GM06990 (cell line): ENCODE measurements at places on chromosomes 3 and 15.

GRCh38 chr3:46695962-46696894 lies 2.7 kb upstream of the ALS2CL start:
- DNase-seq: no peak

GRCh38 chr15:66832664-66833063 lies 130.6 kb downstream of the SMAD6 start:
- DNase-seq: no peak

DNA sequence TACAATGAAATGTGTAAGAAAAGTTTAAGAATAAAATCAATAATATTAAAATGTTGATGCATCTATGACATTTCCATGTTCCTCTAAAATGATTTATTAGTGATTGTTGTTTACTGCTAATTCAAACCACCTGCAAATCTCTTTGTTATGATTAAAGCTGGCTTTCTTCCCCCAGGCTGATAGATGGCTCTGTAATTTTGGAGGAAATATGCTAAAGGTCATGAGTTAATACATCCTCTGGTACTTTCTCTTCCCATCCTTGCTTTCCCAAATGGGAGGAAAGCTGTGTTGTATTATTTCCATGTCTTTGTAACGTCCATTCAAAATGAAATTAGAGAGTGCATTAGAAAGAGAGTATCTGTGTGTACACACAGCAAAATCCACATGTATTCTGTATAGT lies 139.5 kb upstream of the TMCO5A start:
- DNase-seq: no peak

- DNase-seq: no peak
Measured at GRCh38 chr3:26004172-26004571, 214.3 kb downstream of the OXSM start.

DNA sequence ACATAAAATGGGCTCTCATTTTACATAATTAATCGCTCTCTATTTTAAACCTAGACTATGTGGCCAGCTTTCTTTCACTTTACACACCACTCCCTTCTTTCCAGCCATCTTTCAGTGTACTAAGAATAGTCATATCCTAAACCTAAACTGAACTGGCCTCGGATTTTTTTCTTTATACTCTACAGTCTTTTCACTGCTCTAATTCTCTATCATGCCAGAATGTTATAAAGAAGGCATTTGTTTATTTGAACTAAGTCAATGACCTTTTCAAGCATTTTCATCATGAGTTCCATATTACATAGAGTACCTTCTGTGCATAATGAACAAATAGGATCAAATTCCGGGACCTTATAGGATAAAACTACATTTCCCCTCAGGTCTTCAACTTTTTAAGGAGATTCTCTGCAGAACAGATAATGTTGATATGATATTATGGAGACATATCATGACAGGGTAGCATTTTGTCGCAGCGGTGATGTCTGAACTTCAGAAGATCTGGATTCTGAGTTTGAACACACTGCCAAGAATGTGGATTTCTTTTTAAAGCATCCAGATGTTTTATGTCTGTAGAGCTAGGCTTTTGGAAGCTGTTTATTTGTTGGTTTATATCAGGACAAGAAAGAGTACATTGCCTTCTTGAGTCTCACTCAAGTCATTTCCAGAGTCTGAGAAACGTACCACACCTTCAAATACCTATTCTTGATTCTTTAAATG lies 1047.3 kb downstream of the MCTP2 start:
- no peak for DNase-seq

DNA sequence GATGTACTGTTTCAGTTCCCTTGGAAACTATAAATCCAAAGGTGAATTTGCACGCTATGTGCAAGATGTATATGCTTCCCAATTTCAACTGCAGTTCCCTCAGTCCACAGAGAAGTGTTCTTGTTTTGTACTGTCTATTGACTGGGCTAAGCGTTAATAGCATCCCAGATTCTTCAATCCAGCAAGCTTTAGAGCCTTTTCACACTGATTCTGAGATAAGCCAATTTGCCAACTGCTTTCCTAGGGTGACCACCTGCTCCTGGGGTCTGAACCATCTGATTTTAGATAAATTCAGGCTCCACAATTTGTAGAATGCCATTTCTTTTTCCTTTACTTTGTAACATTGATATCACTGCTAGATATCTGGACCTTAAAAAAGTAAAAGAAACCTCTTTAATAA lies 340.1 kb downstream of the PTPRG start:
- DNase-seq: no peak

GRCh38 chr3:66350601-66351000 lies 129.8 kb downstream of the SLC25A26 start:
- DNase-seq: no peak

- DNase-seq: no peak
Measured at GRCh38 chr3:114691871-114692270, 398.0 kb downstream of the TIGIT start.

- no peak for DNase-seq
Measured at GRCh38 chr3:90221900-90222299, 1114.5 kb downstream of the EPHA3 start.

GRCh38 chr15:57379487-57379886 lies 3.2 kb downstream of the CGNL1 start:
- DNase-seq: no peak

DNA sequence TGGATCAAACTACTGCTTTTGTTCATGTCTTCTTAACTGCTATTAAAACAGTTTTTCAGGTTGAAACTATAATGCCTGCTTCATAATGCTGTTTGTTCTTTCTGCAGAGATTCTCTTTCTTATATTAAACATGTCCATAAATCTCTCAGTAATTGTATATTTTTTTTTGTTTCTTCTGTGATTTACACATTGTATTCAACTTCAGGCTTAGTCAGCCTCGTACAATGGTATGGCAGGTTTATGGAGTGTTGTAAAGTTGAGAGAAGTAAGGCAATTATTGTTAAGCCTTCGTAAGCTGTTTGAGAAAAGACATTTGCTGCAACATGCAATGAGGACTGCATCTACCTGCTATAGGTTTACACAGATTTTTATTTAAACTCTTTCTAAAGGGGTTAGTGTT lies 977.1 kb downstream of the DIPK2A start:
- DNase-seq: no peak

DNA sequence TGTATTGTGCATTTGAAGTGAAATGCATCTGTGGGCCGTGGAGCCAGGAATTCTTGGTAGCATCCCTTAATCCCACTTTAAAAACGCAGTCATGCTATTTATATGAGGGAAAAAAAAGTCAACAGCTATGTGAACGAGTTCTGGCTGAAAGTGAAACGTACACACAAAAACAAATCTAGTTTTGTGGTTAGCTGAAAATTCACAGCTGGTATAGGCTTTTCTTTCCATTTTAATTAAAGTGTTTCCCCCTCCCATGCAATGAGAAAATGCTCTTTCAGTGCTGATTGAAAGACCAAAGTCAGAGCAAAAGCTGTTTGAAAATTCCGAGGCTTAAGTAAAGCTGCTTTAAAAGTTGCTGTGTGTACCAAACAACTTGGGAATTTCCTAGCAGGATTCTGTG lies 297.4 kb downstream of the PLCL2 start:
- DNase-seq: peak; percentile 47

GRCh38 chr3:144375088-144375487 lies 403.5 kb downstream of the DIPK2A start:
- DNase-seq: no peak

GRCh38 chr3:196938124-196938523 lies 4.2 kb downstream of the NCBP2 start:
- DNase-seq: no peak

GRCh38 chr15:98881526-98882520 lies 125.8 kb downstream of the PGPEP1L start:
- DNase-seq: no peak

DNA sequence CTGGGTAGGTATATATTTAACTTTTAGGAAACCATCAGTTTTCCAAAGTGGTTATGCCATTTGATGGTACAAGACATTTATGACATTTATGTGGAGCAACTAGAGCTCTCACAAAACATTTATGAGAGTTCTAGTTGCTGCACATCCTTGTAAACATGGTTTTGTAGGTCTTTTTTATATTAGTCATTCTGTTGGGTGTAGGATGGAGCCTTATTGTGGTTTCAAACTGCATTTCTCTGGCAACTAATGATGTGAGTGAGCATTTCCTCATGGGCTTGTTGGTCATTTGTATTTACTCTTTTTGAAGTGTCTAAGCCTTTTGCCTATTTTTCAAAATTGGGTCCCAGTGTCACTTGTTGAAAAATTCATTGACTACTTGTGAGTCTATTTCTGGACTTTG lies 45.7 kb upstream of the MGLL start:
- no peak for DNase-seq

DNA sequence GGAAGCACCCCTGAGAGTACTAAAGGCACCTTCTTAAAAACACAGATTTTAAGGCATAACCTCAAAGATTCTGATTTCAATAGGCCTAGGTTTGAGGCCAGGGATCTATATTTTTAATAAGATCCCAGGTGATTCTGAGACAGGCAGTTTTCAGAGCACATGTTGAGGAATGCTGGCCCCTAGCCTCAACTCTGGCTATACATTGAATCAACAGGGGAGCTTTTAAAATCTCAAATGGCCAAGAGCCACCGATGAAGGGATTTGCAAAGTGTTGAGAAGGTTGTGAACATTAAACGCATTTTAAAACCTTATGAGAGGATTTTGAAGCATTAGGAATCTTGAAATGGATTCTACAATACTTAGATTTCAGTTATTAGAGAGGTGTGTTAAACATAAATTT lies 268.8 kb upstream of the ARHGEF26 start:
- DNase-seq: no peak

- DNase-seq: no peak
Measured at GRCh38 chr3:10320320-10320677, 613 bp downstream of the SEC13 start.

DNA sequence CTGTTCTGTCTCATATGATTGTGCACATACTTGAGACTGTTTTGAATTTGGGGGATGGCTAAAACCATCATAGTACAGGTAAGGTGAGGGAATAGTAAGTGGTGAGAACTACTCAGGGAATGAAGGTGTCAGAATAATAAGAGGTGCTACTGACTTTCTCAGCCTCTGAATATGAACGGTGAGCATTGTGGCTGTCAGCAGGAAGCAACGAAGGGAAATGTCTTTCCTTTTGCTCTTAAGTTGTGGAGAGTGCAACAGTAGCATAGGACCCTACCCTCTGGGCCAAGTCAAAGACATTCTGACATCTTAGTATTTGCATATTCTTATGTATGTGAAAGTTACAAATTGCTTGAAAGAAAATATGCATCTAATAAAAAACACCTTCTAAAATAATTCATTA lies 5.1 kb downstream of the CCR5 start:
- no peak for DNase-seq

DNA sequence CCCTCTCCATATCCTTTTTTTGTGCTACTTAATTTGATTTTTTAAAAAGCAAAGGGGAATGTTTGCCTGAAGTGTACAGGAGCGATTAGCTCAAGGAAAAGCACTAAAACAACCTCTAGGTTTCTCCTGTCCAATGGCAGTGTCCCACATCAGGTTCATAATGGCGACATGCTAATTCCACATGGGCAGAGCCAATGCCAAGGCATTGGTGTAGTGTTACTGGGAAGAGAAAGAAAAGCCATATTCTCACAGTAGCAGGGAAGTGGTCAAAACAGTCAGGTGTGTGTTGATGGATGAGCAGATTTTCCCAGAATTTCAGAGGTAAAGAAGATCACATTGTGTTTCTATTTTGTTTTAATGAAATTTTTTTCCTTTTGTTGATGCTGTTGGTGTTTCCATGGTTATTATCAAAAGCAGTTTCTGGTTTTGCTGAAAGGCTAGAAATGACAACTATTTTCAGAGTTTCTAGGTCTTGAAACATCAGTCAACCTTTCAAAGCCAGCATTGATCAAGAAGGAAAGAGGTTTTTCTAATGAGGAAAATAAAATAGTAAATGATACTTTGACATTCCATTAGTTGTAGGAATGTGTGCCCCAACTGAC lies 65.2 kb downstream of the FNDC3B start:
- no peak for DNase-seq

DNA sequence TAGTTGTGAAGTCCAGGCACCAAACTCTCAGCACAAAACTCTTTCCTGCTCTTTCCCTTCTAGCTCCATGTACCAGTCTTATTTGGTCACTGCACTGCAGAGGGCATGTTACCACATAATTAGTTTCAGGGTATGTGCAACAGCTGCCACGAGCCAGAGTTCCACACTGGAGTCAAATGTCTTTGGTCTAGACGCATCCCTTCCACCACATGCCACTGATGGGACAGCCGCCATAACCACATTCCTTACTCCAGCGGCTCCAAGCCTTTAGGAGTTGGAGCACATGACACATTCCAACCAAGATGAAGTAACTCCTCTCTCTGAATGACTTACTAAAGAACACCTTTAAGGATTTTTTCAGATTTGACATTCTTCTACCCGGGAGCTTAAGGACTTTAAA lies 153.4 kb downstream of the ERC2 start:
- no peak for DNase-seq

DNA sequence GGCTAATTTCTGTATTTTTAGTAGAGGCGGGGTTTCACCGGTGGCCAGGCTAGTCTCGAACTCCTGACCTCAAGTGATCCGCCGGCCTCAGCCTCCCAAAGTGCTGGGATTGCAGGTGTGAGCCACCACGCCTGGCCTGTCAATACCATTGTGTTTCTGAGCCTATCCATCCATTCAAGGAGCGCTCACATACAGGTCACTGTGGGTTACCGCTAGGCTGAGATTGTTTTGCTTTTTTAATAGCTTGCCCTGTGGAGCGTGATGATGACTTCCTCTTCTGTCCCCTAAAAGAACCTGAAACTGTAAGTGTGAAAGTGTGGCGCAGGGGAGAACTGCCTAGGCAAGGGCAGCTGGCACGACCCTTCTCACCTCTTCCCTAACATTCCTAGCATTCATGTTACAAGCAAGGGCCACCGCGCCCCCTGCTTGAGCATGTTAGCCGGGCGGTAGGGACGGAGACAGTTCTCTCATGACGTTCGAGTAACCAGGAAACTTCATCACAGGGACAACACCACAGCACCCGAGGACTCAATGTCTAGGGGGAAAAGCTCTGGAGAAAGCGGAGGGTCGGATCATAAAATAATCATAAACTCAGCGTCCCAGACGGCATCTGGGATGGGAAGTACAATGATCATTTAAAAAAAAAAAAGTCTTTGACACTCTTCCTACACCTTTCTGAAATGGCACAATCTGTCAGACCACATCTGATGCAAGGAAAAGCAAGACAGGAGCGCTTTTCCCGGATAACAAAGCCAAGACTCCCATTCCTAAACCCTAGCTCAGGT lies 790 bp downstream of the LAMP3 start:
- peak; percentile 80 for DNase-seq

- no peak for DNase-seq
Measured at GRCh38 chr15:55151631-55152030, 45.1 kb downstream of the RSL24D1 start.
